Motor neuron (in vitro differentiated cells): ENCODE measurements at places on chromosomes 4 and X. TPM values are rescaled to one million over a fixed set of nuclear protein-coding genes. Genes with fewer than 3 reads are reported as not detected.

ATP10D gene
- total RNA-seq: 3.1 and 3.6 TPM in 2 replicates

CLGN gene
- not detected in 2 replicates for total RNA-seq

PCDH11X gene
- total RNA-seq: 10.1 and 10.9 TPM in 2 replicates

TMEM185A gene
- 13.5 and 18.8 TPM in 2 replicates for total RNA-seq

MRPL1 gene
- 37.5 and 37.6 TPM in 2 replicates for total RNA-seq

KIT gene
- total RNA-seq: 0.08 and 0.21 TPM in 2 replicates

CSAG1 gene
- not detected in 2 replicates for total RNA-seq

DNA sequence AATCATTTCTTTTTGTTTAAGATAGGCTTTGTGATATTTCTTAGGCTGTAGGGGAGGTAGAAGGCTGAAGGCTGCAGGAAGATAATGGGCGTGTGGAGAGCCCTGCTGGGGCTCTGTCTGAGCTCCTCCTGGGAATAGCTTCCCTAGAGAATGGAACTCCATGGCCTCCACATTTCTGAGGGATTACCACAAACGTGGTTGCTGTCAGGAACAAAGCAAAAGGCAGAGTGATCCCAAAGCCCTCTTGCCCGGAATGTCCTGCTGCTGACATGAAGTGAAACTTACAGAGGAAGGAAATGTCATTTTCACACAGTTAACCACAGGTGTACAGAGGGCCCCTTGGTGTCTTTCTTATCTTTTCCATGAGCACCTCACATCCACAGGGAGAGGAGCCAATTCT lies 89.3 kb downstream of the DDIT4L start:
- ATAC-seq: no peak

- ATAC-seq: no peak
These were observed 330.3 kb upstream of the EPHA5 start for GRCh38 chr4:66000510-66001117.

- no peak for ATAC-seq
These were observed 177.2 kb downstream of the MOSPD2 start for GRCh38 chrX:15050395-15050794.

- peak; percentile 11 for ATAC-seq
These were observed 133.5 kb downstream of the AASDH start for GRCh38 chr4:56253666-56254305.

DNA sequence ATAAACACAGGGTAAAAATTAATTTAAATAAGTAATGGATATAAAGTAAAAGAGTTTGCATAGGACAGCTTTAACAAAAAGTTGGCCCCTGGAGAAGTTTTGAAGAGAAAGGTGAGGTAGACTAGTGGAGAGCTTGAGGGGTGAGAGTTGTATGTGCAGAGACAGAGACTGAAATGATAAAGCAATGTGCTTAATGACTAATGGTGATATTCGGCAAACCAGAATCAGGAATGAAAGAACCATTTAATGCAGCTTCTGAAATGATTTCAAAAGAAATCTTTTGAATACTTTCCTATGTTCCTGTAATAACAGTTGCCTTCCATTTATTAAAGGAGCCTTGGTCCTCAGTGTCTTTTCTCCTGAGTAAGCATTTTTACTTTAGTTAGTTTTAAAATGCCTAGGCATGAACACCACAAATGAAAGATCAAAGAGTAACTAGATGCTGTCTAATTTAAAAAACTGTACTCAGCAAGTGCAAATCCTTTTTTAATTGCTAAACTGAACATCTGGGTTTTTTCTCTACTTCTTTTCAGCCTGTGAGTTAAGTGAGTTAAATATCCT lies 28.5 kb downstream of the CAMK2D start:
- ATAC-seq: no peak

GRCh38 chr4:819401-820229 lies 6.3 kb downstream of the CPLX1 start:
- no peak for ATAC-seq

DNA sequence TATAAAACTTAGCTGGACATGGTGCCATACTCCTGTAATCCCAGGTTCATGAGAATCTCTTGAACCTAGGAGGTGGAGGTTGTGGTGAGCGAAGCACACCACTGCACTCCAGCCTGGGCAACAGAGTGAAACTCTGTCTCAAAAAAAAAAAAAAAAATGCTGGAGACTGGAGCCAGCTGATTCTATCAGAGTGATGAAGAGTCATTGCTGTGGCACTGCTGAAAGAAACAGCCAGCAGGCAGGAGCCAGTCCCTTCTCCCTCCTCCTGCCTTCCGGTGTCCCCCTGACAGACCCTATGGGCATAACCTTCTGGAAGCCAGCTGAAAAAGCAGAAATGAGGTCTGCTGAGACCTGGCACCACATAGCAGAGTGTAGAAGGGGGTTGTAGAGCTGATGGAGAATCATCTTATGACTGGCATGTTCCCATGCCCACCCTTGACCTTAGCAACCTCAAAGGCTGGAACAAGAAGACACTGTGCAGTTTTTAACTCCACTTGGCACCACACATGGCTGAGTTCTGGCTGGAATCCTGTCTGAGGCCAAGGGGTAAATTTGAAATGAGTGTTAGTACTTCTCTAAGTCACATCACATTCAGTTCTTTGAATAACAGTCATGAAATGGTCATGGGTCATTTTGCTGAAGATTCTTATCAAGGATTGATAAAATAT lies 2.6 kb upstream of the SPINK2 start:
- ATAC-seq: no peak

GRCh38 chr4:148539387-148539786 lies 97.2 kb upstream of the NR3C2 start:
- no peak for ATAC-seq

- ATAC-seq: peak; percentile 51
These were observed 32.0 kb upstream of the MGST2 start for GRCh38 chr4:139633661-139634060.

- ATAC-seq: no peak
These were observed 43.7 kb upstream of the MED14 start for GRCh38 chrX:40778861-40779575.

GRCh38 chr4:87321888-87322287 lies 794 bp downstream of the HSD17B13 start:
- ATAC-seq: no peak

- ATAC-seq: peak; percentile 4
These were observed 1051.7 kb downstream of the C4orf33 start for GRCh38 chr4:130147641-130148040.

- ATAC-seq: no peak
These were observed 333.1 kb upstream of the RASGEF1B start for GRCh38 chr4:81804849-81805248.

GRCh38 chr4:101948951-101949350 lies 158.4 kb downstream of the BANK1 start:
- no peak for ATAC-seq

DNA sequence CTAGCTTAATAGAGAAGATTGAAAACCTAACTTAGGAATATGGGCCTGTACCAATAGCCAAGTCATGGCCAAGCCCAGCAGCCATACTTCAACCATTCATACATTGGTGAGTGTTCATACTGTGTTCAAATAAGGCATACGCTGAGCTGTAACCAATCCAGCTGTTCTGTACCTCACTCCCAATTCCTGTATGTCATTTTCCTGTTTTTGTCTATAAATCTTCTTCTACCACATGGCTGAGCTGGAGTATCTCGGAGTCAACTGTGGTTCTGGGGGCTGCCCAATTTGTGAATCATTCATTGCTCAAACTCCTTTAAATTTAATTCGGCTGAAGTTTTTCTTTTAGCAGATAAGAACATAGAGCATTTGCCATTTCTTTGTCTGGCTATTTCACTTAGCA lies 195.3 kb upstream of the ANKRD50 start:
- ATAC-seq: no peak

GRCh38 chrX:11766487-11766886 lies 8.4 kb downstream of the MSL3 start:
- ATAC-seq: no peak

DNA sequence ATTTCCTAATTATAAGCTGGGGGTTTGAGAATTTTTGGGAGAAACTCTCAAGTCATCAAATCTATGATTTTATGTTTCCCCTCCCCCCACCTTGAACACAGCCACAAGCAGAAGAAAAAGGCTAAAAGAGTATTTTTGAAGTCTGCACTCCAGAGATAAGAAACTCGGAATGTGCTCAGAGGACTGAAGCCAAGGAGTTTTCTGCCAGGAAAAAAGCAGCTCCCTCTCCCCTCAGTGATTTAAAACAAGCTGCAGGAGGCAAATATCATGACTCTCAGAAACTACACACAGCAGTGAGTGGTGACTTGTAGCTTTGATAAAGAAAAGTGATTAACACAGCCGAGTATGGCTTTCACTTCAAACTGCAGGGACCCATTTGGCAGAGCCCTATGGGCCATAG lies 800.2 kb upstream of the FTHL17 start:
- ATAC-seq: no peak

DNA sequence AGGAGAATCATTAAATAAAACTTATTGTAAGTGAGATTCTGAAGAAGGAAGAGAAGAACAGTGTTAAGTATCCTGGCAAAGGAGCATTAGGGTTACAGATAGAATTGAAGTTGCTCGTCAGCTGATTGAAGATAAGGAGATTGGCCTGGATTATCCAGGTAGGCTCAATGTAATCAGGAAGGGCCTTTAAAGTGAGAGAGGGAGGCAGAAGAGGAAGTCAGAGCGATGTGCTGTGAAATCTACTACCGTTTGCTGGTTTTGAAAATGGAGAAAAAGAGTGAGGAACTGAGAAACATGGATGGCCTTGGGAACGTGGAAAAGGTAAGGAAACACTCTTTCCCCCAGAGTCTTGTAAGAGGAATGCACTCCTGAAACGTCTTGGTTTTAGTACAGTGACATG lies 245.7 kb downstream of the ANTXR2 start:
- no peak for ATAC-seq

DNA sequence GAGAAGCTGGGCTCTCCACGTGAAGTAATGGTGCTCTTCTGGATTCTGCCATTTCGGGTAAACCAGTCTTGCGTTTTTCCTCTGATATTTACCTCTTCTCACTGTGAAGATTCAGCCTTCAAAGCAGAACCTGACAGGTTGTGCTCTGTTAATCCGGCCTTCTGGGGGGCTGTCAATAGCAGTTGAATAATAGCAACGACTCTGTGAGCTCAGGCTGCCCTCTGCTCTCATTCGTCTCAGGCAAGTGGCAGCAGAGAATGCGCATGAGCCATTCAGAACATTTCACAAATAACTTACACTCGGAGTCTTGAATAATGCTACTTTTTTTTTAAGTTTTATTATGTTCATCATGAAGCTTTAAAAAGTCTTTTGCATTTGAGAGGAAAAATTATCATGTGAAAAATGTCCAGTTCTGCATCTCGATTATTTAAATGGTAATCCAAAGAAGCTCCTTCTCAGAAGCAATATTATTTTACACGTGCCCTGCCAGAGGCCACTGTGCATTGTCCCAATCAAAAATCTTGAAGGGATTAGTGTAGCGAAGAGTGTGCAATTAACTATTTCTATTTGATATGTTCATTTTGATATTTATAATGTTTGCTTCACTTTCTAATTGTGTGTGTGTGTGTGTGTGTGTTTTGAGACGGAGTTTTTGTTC lies 354.2 kb upstream of the FAT1 start:
- ATAC-seq: peak; percentile 47

DNA sequence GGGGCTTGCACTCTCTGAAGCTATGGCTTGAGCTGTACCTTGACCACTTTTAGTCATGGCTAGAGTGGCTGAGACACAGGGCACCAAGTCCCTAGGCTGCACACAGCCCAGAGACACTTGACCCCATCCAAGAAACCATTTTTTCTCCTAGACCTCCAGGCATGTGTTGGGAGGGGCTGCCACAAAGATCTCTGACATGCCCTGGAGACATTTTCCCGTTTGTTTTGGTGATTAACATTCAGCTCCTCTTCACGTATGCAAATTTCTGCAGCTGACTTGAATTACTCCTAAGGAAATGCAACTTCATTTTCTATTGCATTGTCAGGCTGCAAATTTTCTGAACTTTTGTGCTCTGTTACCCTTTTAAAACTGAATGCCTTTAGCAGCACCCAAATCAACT lies 142.6 kb downstream of the TECRL start:
- peak; percentile 62 for ATAC-seq

DNA sequence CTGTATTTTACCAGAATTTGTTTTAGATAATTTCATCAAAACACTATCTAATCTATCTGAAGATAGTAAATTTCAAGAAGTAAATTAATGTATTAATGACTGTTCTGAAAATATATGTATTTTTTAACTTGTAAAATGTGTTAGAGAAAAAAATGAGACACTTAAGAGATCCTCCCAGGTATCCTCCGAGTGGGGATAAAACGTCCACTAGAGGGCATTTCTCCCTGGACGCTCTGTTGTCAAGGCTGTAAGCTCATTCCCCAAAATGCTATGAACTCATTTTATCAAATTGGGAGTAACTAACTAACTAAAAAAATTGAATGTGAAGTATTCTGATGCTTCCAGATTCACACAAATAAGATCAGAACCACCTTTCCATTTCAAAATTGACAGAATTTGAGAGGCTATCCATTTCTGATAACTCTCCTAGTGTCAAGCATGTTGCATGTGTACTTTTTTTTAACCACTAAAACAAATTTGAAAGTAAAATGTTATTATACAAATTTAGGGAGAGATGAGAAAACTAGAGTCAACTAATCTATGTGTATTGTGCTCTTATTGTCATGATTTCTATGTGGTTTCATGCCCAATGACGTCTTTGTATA lies 337.3 kb upstream of the HS3ST1 start:
- ATAC-seq: no peak

DNA sequence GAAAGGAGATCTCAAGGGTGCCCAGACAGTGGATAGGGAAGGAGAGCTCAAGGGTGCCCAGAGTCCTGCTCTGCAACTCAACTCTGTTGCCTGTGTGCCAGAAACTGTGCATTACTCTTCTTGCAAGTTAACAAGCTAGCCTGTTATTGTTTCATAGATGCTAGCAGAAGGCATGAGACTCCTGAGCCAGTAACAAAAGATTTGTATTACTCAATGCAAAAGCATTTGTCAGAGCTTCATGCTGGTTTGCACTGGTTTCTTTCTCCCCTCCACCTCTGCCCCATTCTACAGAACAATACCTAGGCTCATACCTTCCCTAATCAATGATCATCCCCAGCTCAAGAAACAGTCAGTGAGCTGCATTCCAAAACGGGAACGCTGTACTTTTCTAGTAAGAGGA lies 124.5 kb upstream of the NEIL3 start:
- no peak for ATAC-seq

DNA sequence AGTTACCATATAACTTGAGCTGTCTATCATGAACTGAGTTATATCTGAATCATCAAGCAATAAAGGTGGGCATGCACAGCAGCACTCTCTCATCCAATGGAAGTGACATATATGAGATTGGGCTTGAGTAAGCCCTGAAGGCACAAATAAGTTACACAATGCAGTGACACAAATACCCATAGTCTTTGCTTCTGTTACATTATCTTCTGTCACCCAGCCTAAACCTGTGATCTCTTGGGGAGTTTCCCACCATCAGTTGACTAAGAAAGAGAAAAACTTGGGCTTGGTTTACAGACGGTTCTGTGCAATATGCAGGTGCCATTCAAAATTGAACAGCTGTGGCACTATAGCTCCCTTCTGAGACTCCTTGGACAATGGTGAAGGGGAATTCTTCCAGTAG lies 138.8 kb upstream of the IL15 start:
- ATAC-seq: no peak

- ATAC-seq: no peak
These were observed 14.7 kb downstream of the CHST7 start for GRCh38 chrX:46588263-46588662.

GRCh38 chr4:111400741-111401140 lies 744.5 kb upstream of the FAM241A start:
- ATAC-seq: no peak

- ATAC-seq: no peak
These were observed 3.5 kb downstream of the EDA2R start for GRCh38 chrX:66635360-66635759.
